ENCODE measurements at places on chromosomes 6 and 20.

- H3K27ac ChIP-seq = no peak overlapping the region
- no peaks in the 10 kb centered on the region for H3K4me1 ChIP-seq
- no peak overlapping the region for H3K4me3 ChIP-seq
- no peaks in the 10 kb centered on the region for H3K36me3 ChIP-seq
- no peaks in the 10 kb centered on the region for H3K27me3 ChIP-seq
- no peak for DNase-seq
Measured at GRCh38 chr6:49966334-49966733, 2.4 kb upstream of the DEFB114 start.

GRCh38 chr20:47953471-47953870 lies 168.2 kb upstream of the SULF2 start:
- H3K4me1 ChIP-seq = no peaks in the 10 kb centered on the region
- no peaks in the 10 kb centered on the region for H3K36me3 ChIP-seq
- no peak overlapping the region for H3K27ac ChIP-seq
- no peak overlapping the region for H3K4me3 ChIP-seq
- DNase-seq = no peak

GRCh38 chr6:5412017-5412416 lies 150.7 kb downstream of the FARS2 start:
- H3K27me3 ChIP-seq = no peaks in the 10 kb centered on the region
- peaks cover 22% of the 10 kb centered on the region for H3K36me3 ChIP-seq
- no peaks in the 10 kb centered on the region for H3K4me1 ChIP-seq

DNA sequence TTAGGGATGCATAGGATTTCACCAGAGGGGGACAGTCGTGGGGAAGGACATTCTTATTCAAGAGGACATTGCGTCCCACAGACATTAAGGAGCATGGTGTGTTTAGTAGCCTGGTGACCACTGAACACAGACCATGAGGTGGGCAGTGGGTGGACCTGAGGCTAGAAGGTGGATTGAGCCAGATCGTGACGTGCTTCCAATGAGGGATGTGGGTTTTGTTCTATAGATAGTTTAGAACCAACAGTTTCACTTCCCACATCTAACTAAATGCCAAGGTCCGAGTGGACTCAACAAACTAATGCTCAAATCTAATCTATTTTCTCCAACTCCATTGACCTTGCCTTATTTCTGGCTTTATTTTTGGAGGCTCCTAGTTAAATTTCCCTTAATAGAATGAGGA lies 58.5 kb downstream of the OGFRL1 start:
- H3K4me1 ChIP-seq = peaks cover 4% of the 10 kb centered on the region
- H3K27me3 ChIP-seq = peaks cover 6% of the 10 kb centered on the region
- no peak for DNase-seq
- H3K27ac ChIP-seq = no peak overlapping the region
- H3K36me3 ChIP-seq = no peaks in the 10 kb centered on the region

DNA sequence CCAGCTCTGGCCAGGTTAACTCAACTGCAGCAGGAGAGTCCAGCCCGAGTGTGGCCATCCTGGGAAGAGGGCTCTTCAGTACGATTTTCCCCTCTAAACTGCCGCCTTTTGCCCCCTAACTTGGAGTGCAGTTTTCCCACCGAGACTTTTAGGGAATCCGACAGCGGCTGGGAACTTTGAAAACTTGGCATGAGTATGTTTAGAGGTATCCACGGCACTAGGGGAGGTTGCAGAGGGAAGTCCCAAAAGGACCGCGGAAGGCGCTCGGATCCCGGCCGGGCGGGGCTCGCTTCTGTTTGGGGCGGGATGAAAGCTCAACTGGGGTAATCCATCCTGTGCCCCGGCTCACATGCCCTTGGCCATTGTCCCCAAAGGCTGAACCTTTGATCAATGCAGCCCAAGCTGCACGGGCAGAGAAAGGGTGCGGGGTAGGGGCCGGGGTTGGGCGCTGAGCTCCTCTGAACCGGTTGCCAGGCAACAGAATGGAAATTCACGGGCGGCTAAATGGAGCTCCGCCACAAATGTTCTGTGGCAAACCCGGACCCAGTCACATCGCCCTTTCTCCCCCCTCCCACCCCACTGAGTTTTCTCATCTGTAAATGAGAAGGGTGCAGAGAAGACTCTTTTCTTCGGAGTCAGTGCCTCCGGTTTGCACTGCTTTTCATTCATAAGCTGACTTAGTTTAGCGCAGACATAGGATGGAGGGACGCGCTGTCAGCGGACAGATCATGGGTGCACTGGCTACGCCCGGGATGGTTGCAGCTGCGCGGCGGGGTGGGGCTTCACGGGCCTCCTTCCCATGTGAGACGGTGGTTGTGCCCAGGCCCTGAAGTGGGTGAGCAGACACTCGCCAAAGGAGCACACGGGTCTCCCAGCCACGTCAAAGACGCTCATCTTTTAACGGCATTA lies 2.3 kb downstream of the BMP6 start:
- peaks cover 14% of the 10 kb centered on the region for H3K4me1 ChIP-seq
- H3K27me3 ChIP-seq = peaks cover 73% of the 10 kb centered on the region
- DNase-seq = peak; percentile 30
- H3K4me3 ChIP-seq = peak overlapping the region; percentile 37

- no peaks in the 10 kb centered on the region for H3K27me3 ChIP-seq
- DNase-seq = no peak
- no peak overlapping the region for H3K4me3 ChIP-seq
- H3K36me3 ChIP-seq = no peaks in the 10 kb centered on the region
Measured at GRCh38 chr20:33030076-33030475, 1.4 kb upstream of the BPIFB6 start.

GRCh38 chr20:9575836-9576235 lies 61.4 kb downstream of the LAMP5 start:
- no peak for DNase-seq
- H3K4me1 ChIP-seq = no peaks in the 10 kb centered on the region
- H3K36me3 ChIP-seq = no peaks in the 10 kb centered on the region
- peaks cover 1% of the 10 kb centered on the region for H3K27me3 ChIP-seq
- no peak overlapping the region for H3K4me3 ChIP-seq

GRCh38 chr6:1761477-1761877 lies 151.8 kb downstream of the FOXC1 start:
- no peak overlapping the region for H3K4me3 ChIP-seq
- H3K27ac ChIP-seq = no peak overlapping the region
- no peak for DNase-seq
- H3K4me1 ChIP-seq = no peaks in the 10 kb centered on the region

DNA sequence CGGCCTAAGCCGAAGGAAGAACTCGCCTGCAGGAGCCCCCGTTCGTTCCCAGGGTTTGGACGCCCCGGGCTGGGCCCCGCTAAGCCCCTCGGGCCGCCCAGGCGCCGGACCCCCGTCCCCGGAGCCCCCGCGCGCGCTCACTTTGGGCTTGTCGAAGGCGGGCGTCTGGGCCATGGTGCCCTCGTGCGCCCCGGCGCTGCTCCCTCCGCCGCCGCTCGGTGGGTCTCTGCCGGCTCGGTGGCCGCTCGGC lies 140 bp downstream of the ADA start:
- DNase-seq = no peak
- H3K27me3 ChIP-seq = no peaks in the 10 kb centered on the region
- H3K27ac ChIP-seq = no peak overlapping the region
- peak overlapping the region; percentile 85 for H3K4me3 ChIP-seq
- H3K36me3 ChIP-seq = no peaks in the 10 kb centered on the region
- peaks cover 45% of the 10 kb centered on the region for H3K4me1 ChIP-seq

GRCh38 chr6:63634630-63635029 lies 972 bp upstream of the PHF3 start:
- DNase-seq = no peak
- peaks cover 34% of the 10 kb centered on the region for H3K4me1 ChIP-seq
- peak overlapping the region; percentile 98 for H3K4me3 ChIP-seq
- peak overlapping the region; percentile 89 for H3K27ac ChIP-seq

DNA sequence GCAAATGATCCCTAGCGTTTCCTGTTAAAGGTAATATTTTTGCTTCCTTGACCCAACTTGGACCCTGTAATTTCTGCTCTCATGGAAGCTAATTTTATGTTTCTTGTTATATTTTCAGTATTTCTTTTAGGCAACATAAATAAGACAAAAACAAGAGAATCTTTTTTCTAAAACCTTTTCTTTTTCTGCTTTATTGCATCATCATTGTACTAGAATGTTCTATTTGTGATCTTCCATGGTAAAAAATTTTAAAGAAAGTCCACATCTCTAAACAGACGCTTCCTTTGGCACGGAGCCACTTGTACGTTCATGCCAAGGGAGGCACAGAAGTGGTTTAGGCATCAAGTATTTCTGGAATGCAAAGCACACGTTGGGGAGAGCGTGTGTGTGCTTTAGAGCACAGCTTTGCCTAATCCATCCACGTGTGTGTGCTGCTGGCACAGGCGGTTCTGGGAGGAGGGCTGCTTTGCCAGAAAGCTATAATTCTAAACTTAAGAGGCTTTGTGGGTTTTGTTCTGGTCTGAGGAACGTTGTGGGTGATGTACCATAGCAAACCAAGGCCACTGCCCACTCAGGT lies 98.3 kb downstream of the SASH1 start:
- no peaks in the 10 kb centered on the region for H3K36me3 ChIP-seq
- no peak for DNase-seq
- no peak overlapping the region for H3K27ac ChIP-seq
- peaks cover 12% of the 10 kb centered on the region for H3K27me3 ChIP-seq

DNA sequence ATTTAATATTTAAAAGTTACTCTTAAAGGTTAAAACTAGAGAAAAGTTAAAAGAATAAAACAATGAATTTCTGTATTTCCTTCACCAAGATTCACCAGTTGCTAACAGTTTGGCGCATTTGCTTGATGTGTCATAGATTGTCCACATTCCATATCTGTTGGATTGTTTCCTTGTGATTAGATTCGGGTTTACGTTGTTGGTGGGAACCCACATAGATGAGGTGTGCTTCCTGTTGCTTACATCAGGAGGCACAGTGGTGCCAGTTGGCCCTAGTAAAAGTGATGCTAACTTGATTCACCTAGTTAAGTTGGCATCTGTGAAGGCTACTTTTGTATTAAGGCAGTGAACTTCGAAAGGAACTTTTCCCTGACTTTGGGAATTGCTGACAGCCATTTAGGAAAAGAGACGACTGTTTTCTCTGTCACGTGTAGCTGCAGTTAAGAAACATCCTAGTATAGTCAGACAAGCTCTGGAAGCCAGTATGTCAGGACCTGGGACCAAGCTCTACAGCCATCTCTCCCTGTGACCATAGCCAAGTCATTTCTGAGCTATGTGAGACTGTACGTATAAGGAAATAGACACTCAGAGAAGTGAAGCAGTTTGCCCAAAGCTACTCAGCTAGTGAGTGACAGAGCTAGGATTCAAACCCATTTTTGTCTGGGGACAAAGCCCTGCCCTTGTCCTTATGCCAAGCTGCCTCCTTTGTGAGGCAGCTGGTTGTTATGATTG lies 49.0 kb downstream of the PPARD start:
- no peaks in the 10 kb centered on the region for H3K36me3 ChIP-seq
- no peaks in the 10 kb centered on the region for H3K27me3 ChIP-seq
- DNase-seq = peak; percentile 28
- H3K27ac ChIP-seq = peak overlapping the region; percentile 55
- H3K4me3 ChIP-seq = no peak overlapping the region

DNA sequence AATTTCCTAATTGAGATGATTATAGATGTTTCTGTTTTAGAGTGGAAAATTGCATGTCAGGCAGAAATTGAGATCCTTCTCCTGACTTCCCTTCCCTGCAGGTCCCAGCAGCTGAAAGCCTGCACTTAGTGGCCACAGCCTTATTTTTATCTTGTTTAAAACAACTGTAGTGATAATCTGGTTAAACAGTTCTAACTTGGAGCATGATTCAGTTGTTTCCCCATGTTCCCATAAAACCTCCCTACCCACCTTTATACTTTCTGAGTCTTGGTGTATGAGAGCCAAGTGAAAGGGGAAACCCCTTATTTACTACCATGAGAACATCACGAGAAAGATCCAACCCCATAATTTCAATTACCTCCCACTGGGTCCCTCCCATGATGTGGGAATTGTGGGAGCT lies 195.2 kb downstream of the SLC16A10 start:
- DNase-seq = no peak
- no peak overlapping the region for H3K27ac ChIP-seq
- peaks cover 3% of the 10 kb centered on the region for H3K4me1 ChIP-seq
- H3K4me3 ChIP-seq = no peak overlapping the region

DNA sequence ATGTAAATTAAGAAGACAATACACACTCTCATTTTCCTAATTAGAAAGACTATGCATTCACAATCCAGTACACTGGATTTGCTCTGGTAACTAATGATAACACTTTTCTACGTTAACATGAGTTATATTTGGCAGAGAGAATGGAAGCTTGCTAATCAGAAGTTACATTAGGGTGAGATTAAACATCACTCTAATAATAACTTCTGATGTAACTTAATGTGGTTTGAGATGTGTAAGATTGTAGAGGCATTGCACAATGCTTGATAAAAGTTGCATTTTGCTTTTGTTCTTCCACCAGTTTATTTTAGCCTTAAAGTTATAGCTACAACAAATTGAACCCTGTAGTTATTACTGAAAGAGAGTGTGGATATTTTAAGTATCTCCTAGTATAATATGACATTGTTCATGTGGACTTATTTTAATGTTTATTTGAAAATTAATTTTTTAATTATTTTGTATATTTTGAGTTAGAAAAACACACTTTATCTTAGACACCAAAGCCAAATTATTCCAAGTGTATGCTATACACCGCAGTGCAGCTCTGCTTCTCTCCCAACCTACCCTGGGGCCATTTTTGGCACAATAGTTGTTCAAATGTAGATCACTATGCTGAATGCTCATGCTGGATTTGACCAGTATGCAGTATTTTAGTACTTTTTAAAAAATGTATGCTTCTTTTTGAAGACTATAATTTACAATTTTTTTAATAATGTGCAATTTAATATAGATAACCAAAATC lies 143.2 kb downstream of the SLC16A10 start:
- H3K27ac ChIP-seq = no peak overlapping the region
- no peak overlapping the region for H3K4me3 ChIP-seq
- no peaks in the 10 kb centered on the region for H3K27me3 ChIP-seq
